ENCODE measurements at places on chromosomes 2 and 18.

GRCh38 chr2:173792741-173793140, 172.4 kb downstream of the SP3 start:
- DNase-seq: no peak

GRCh38 chr18:48446582-48447225, 37.5 kb upstream of the ZBTB7C start:
- no peak for DNase-seq

DNA sequence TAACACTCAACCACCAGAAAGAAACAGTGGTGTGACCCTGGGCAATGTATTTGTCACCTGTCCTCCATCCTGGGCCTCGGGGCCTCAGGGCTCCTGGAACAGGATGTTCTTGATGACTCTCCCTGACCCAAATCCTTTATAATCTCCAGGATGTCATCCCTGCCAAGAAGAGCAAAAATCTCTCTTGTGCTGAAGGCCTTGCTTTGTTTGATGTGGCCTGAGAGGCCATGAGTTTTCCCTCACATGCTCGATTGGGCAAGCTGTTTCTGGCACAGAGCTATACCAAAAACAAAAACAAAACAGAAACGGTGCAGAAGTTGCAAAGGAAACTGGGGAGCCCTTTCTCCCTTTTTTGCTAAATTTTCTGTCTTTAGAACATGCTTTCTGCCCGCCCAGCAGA, 35.7 kb upstream of the ST3GAL5 start:
- no peak for DNase-seq

GRCh38 chr2:176463546-176463945, 194.3 kb downstream of the MTX2 start:
- DNase-seq: no peak

- DNase-seq: no peak
Observed at GRCh38 chr2:202822411-202822810, 49.2 kb downstream of the ICA1L start.

GRCh38 chr2:137056704-137057103, 291.4 kb downstream of the THSD7B start:
- DNase-seq: no peak

DNA sequence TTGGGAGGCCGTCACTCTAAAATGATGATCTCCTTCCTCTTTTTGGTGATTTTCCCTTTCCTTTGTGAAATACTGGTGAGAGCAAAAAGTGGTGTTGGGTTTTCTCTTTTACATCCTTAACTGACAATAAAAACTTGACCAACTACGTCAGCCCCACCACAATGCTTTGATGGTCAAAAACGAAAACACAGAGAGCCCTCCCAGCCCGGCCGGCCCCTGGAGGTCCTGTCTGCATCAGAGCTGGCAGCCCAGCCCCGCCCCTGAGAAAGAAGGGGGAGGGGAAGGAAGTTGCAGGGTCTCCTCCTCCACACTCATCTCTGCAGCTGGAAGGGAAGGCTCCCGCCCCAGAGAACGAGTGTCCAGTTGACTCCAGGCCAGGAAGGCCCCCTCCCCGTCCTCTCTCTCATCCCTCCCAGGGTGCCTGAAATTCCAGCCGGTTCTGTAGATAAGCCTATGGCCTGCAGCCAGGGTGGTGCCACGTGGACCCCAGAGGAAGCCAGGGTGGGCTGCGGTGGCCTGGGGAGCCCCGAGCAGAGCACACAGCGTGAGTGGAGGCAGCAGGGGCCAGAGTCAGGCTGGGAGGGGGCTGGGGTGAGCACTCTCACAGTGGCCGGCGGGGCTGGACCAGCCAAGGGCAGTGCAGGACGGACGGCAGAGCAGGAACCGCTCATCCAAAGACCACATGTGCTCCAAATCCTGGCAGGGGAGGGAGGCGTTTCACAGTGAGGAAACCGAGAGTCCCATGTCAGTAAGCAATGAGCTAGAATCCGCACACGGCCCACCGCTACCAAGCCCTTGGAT, 19.8 kb downstream of the BIN1 start:
- DNase-seq: no peak

- no peak for DNase-seq
Observed at GRCh38 chr2:102282678-102283091, 28.7 kb upstream of the IL1RL1 start.

- no peak for DNase-seq
Observed at GRCh38 chr2:8525582-8526402, 156.1 kb upstream of the ID2 start.

DNA sequence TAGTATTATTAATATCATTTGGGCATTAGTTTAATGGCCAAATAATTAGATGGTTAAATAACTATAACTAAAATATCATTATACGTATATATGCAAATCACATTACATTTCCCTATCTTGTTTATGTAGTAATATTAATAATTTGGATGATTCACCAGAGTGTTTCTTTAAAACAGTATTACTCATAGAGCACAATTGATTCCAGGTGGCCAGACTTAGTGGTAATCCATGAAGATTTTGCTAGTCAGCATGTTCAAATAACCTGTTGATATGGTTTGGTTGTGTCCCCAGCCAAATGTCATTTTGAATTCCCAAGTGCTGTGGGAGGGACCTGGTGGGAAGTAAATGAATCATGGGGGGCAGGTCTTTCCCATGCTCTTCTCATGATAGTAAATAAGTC, 782.3 kb downstream of the LRP1B start:
- DNase-seq: no peak

DNA sequence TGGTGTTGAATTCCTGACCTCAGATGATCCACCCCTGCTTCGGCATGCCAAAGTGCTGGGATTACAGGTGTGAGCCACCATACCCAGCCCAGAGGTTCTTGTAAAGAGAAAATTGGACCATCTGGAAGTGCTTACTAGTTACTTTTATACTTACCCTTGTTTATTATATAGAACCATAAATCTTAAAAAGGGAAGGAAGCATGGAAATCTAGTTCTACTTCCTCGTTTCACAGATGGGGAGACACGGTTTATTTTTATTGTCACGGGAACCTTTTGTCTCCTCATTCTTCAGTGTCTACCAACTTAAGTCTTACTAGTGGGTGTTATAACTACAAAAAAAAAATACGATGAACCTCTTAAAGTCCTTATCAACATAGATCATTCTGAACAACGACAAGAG, 45.8 kb upstream of the PDK1 start:
- DNase-seq: no peak

GRCh38 chr2:55761024-55761423, 67.4 kb upstream of the PNPT1 start:
- no peak for DNase-seq
